ENCODE measurements at places on chromosomes 6 and 20.
A peak's percentile ranks its signal among the peaks of the same experiment; 100 is the strongest.

- DNase-seq, result no peak
- H3K4me1 ChIP-seq, result no peaks in the 10 kb centered on the region
- H3K27ac ChIP-seq, result no peak overlapping the region
Observed at GRCh38 chr20:52204136-52204535, 12.6 kb upstream of the ZFP64 start.

GRCh38 chr20:52270001-52270606 is 78.5 kb upstream of the ZFP64 start:
- no peaks in the 10 kb centered on the region for H3K27me3 ChIP-seq
- H3K4me1 ChIP-seq, result no peaks in the 10 kb centered on the region
- H3K27ac ChIP-seq, result no peak overlapping the region
- H3K4me3 ChIP-seq, result no peak overlapping the region
- H3K36me3 ChIP-seq, result no peaks in the 10 kb centered on the region

- H3K27me3 ChIP-seq, result no peaks in the 10 kb centered on the region
- no peak for DNase-seq
- no peak overlapping the region for H3K27ac ChIP-seq
- no peak overlapping the region for H3K4me3 ChIP-seq
Observed at GRCh38 chr6:7410851-7411250, 21.2 kb downstream of the RIOK1 start.

GRCh38 chr6:90156861-90157260 is 139.8 kb downstream of the BACH2 start:
- no peak overlapping the region for H3K4me3 ChIP-seq
- no peaks in the 10 kb centered on the region for H3K27me3 ChIP-seq
- H3K27ac ChIP-seq, result no peak overlapping the region
- H3K36me3 ChIP-seq, result no peaks in the 10 kb centered on the region

GRCh38 chr20:362271-363254 is 15.7 kb downstream of the NRSN2 start:
- H3K4me3 ChIP-seq, result no peak overlapping the region
- peaks cover 3% of the 10 kb centered on the region for H3K4me1 ChIP-seq
- no peaks in the 10 kb centered on the region for H3K27me3 ChIP-seq
- H3K27ac ChIP-seq, result no peak overlapping the region

DNA sequence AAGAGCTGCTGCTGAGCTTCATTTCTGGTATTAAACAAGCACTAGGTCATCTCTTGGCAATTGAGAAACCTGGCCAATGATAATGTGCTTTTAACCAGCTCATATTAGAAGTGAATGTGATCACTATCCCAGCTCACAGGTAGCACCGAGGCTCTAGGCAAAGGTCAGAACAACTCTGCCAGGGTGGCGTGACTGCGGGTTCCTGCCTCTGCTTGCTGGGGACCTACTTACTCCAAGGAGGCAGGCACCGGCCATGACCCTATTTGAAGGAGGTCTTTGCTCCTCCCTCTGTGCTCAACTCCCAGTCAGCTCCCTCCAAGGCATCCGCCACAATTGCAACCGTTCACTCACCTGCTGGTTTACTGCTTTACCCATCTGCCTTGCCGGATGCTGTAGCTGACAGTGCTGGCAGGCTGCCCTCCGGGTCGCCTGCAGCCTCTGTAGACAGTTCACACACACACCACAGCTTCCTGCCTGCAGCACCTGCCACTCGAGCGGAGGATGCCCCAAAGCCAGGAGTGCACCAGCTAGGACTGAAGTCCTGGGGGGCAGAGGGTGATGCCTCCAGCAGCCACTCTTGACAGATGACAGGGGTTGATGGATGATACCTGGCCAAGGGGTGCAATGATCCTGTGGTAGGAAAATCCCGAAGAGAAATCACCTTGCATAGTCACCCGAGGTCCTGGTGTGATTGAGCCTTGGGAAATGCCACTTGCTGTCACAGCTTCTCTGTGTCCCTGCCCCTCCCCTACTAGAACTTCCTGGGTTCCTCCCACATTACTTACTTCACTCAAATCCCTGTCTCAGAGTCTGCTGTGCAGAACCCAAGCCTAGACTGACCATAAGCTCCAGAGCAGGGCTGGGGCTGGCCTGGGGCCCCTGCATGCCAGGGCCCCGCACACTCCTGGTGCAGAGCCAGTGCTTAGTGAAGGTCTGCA is 8.8 kb upstream of the VSX1 start:
- no peaks in the 10 kb centered on the region for H3K4me1 ChIP-seq
- H3K4me3 ChIP-seq, result no peak overlapping the region
- DNase-seq, result peak; percentile 17
- H3K27ac ChIP-seq, result no peak overlapping the region
